ENCODE measurements at places on chromosomes 7 and 10.

DNA sequence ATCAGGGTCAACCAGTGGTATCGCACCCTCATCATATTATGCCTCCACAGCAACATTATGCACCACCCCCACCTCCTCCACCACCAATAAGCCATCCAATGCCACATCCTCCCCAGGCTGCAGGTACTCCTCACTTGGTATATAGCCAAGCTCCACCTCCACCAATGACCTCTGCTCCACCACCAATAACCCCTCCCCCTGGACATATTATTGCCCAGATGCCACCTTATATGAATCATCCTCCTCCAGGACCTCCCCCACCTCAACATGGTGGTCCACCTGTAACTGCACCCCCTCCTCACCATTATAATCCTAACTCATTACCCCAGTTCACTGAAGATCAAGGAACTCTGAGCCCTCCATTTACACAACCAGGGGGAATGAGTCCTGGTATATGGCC lies 14.7 kb downstream of the CBLL1 start:
- DNase-seq, result no peak

GRCh38 chr10:48458662-48459048 lies 146.2 kb downstream of the ARHGAP22 start:
- DNase-seq, result no peak

DNA sequence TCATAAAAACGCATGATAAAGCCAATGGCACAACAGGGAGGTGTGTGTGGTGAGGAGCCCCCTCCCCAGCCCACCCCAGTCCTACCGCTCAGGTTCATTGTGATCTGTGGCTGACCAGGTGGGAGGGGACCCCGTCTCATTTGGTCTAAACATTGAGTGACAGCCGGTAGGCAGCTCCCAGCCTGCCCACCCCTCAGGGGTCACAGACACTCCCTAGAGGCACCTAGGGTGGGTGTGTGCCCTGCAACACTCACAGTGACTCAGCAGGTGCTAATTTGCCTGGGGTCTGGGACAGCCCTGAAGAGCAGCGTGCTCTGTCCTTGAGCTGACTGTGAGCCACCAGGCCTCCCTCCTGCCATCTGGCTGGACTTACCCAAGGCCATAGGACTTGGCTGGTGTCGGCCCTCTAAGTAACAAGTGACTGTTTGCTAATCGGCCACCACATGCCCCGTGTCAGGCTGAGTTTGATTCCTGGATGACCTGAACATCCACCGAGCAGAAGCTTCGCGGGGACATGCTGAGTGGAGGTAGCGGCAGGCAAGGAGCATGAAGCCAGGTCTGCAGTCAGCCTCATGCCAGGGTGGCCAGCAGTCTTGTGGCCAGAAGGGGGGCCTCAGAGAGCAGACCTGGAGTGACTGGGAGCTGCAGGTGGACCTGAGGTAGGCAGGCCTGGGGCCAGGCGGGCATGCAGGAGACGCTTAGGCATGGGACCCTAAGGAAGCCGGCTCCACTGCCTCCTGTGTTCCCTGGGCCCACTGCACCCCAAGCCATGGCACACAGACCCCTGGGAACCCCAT lies 282.3 kb upstream of the SHH start:
- DNase-seq, result no peak

- DNase-seq, result no peak
Measured at GRCh38 chr7:22317632-22318031, 39.3 kb downstream of the RAPGEF5 start.

- no peak for DNase-seq
Measured at GRCh38 chr10:133361773-133362441, 4.1 kb upstream of the FUOM start.

DNA sequence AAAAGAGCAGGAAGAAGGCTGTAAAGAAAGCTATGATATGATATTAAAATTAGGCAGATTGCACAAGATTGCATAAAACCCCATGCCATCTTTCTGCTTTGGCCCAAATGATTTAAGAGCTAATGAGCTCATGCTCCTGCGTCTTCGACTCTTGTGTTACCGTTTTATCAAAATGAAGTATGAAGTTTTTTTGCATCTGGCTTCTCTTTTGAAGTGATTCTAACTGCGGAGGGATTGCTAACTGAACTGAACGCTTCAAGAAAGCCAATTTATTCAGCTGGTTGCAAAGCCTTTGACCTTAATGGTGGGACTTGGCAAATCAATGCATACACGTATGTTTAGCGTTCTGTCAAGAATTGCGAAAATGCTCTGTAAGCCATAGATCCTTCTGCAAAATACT lies 282.9 kb downstream of the TWIST1 start:
- DNase-seq, result no peak

- no peak for DNase-seq
Measured at GRCh38 chr10:62839590-62839989, 23.4 kb upstream of the EGR2 start.

DNA sequence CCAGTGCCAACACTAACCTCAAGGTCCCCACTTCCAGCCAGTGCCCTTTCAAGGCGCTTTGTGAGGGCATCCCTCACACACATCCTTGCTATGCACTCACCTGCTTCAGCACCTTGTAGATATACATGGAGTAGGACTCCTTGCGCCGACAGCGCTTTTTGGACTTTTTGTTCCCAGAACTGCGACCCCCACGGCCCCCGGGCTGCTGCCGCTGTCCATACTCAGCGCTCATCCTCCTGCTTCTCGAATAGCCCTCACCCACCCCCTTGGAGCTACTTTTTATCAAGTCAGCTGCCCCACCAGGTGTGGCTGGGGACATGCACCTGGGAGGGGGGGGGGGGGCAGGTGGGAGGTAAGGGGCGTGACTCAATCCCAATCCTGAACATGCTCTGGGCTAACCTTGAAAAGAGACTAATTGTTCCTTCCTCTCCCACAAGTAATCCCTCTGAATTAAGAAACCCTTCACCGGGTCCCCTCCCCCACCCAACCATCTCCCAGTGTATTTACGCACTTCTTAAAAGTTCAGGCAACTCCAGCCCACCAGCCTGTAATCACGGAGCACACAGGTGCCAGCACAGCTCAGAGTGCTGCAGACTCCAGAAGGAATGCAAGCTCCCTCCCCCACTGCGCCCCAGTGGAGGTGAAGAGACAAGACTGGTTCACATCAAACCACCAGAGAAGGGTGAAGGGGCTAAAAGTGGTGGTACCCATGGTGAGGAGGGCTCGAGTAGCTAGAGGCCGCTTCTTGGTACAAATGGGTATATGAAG lies at the start of gene H2BK1:
Gene H2BK1, minus strand, starts transcription at position 402 of the 768 bp plus-strand sequence. Its CDS starts 170 bp downstream, at position 232.
- DNase-seq, result no peak

- no peak for DNase-seq
Measured at GRCh38 chr7:156943091-156944041, 6.1 kb upstream of the NOM1 start.

GRCh38 chr7:1586827-1587705 lies 17.2 kb upstream of the PSMG3 start:
- no peak for DNase-seq

DNA sequence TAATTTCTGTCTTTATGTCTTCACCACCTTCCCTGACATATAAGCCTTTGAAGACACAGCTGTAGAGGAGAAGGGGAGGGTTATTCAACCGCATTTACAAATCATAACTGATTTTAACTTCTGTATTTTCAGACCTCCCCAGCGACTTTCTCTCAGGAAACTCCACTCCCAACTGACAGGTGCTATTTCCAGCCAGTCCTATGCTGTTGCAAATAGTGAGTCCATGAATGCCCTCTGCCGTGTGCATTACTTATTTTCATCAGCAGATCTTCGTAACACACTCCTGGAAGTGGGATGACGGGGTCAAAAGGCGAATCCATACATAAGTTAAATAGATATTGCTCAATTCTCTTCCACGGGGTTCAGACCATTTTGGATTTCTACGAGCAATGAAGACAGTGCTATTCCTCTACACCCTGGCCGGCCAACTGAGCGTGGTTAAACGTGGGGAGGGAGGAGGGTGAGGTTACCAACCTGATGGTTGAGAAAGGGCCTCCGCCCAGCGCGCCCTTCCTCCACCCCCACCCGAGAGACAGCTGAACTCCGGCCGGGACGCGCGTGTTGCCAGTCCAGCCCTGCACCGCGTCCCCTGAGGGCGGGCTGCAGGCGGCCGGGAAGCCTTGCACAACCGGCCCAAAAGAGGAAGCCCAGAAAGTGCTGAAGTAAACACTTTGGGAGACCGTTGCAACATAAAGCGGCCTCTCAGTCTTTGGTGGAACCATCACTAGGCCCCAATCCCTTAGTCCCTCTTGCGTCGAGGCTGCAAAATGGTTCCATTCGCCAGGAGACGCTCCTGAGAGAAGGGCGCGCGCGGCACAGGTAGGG lies at the start of gene APBB1IP:
Gene APBB1IP, plus strand, starts transcription at position 705 of the 825 bp plus-strand sequence. CDS start 53,986 bp downstream, outside the sequence.
- no peak for DNase-seq

DNA sequence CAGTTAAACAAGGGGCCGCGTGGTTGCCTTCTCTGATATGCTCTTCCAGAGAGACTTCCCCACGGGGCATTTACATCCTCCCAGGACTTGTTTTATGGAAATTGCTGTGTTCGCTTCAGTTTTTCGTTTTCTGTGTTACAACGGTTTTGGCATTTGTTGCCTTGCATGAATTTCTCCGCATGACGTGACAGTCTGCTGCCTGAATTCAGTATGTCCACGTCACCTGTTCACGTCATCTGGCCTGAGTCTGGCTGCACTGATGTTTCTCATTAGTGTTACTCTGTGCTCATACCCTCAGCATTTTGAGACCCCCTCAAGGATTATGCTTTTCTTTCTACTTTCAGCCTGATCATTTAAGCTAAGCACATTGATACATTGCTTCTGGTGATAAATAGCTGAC lies 49.1 kb upstream of the INSYN2A start:
- DNase-seq, result no peak

DNA sequence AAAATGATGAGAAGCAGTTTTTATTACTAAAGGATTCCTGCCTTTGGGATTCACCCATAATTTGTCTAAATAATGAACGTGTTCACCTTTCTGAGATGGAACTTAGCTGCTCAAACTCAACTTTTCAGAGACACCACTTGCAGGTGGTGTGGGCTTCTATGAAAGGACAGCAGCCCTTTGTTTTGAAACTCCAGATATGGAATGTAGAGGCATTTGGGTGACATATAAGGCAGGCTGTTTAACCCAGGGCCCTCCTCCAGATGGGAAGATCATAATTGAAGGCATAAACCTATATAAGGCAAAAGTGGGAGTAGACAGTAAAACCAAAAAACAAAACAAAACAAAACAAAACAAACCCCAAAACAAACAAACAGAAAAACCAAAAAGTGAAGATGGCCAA lies 11.9 kb upstream of the HUS1 start:
- no peak for DNase-seq

- DNase-seq, result peak; percentile 61
Measured at GRCh38 chr7:95433952-95434556, 774 bp downstream of the PON2 start.

Measured in kidney glomerular epithelial cell (primary cell).